ENCODE measurements at places on chromosomes 2 and 18.

DNA sequence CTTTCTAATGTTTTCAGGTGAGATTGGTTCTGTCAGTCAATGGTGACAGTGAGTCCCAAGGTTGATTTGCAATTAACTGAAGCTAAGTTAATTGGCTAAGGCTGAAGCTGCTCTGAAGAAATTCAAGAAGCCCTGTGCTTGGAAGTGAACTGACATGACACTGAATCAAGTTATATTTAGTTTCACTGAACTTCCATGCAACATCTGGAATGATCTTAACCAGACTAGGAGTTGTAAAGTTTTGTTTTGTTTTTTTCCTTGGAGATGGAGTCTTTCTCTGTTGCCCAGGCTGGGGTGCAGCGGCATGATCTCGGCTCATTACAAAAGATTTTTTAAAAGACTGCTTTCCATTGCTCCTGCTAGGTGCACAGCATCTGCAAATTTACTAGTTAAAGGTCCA lies 11.4 kb downstream of the SERPINB5 start:
- DNase-seq = no peak

DNA sequence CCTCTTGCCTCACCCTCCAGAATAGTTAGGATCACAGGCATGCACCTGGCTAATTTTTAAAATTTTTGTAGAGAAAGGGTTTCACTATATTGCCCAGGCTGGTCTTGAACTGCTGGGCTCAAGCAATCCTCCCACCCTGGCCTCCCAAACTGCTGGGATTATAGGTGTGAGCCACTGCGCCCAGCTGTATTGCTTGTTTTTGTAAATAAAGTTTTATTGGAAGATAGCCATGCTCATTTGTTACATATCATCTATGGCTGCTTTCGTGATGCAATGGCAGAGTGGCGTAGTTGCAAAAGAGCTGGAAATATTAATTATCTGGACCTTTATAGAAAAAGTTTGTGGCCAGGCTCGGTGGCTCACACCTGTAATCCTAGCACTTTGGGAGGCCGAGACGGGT lies 109.4 kb upstream of the SPRED2 start:
- DNase-seq = no peak

DNA sequence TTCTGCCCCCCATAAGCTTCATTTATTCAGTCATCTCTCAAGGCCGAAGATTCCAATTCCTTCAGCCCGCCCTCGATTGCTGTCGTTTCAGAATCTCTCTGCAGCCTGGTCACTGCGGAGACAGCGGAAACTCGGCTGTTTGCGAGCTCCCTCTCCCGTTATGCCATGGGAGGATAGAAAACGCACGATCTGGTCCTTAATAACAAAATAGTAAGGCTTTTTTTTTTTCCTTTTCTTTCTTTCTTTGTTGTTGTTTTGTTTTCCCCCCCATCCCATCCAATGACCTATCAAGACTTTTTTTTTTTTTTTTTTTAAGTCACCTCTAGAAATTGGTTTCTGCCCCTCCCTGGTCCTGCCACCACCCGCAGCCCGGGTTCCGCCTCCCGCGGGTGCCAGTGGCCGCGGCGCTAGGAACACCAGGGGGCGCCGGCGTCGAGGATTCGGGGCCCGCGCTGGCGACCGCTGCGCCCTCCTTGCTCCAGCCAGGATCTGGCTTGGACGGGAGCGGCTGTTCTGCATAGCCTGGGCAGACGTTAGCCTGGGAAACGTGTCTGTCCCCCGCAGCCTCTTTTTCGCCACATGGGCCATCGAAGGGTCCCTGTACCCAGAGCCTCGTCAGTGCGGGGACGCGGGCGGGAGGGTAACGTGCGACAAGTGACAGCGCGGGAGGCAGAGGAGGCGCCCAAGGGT lies 10.1 kb downstream of the CPLX4 start:
- DNase-seq = peak; percentile 52

- no peak for DNase-seq
These were observed 9.2 kb downstream of the POU3F3 start for GRCh38 chr2:104863146-104863467.

DNA sequence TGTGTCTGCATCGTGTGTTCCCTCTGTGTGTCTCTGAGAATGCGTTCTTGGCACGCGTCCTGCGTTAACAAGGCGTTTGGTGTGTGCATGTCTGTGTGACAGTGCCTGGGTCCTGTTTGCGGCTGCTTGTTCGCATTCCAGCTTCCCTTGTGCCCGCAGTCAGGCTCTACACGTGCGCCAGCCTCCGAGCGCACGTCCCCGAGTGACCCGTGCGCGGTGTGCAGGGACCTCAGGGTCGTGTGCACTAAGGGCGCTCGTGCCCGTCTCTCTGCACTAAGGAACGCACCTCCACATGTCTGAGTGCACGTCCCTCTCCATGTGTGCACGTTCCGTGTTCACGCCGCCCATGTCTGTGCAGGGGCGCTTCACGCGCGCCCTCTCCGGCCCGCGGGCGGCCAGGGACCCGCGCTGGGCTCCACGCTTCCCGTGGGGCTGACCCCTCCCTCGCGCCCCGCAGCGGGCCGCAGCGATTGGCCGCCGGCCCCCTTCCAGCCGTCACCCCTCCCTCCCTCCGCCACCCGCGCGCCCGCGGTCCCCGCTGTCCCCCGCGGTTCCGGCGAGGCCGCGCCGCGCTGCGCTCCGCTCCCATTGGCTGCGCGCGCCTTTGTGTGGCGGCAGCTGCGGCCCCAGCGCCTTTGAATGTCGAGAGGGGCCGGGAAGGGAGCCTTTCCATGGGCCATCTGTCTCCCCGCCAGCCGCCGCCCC lies 229.4 kb downstream of the HAUS1 start:
- DNase-seq = peak; percentile 10

- DNase-seq = no peak
These were observed 111.5 kb downstream of the MCFD2 start for GRCh38 chr2:46803911-46804670.

GRCh38 chr2:86525421-86526340 lies 37.6 kb downstream of the CHMP3 start:
- no peak for DNase-seq

- no peak for DNase-seq
These were observed 3.7 kb downstream of the RTP5 start for GRCh38 chr2:241873081-241873802.

DNA sequence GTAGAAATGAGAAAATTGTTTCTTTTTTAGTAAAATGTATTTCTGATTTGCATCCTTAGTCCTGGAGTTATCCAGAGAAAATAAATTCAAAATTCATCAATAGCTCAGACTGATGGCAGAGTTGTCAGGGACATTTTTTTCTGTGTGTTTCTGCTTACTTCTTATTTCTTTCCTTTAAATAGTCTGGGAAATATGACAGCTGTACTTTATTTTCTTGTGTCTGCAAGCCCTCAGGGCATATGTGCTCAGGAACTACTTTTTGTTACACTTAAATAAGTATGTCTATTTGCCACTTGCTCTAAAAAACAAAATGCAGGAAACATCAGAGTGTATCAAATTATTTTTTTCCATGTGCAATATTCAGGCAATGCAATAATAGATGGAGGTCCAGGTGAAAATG lies 126.8 kb upstream of the UNC80 start:
- DNase-seq = no peak

Data from CD4-positive, alpha-beta T cell treated with Interleukin-17A for 1 hour (primary cell).